ENCODE measurements at places on chromosomes 3 and 15. TPM values are rescaled to one million over a fixed set of nuclear protein-coding genes. Genes with fewer than 3 reads are reported as not detected.

PRRT3 gene
- 6.2 TPM for total RNA-seq

ATXN7 gene
- total RNA-seq = 56.2 TPM

SLC35G2 gene
- total RNA-seq = 0.34 TPM

SPESP1 gene
- total RNA-seq = 0.64 TPM

GOLIM4 gene
- 4.4 TPM for total RNA-seq

ALDH1L1 gene
- not detected for total RNA-seq

SLC22A14 gene
- total RNA-seq = not detected

PPIP5K1 gene
- total RNA-seq = 55.7 TPM

ATP8B4 gene
- total RNA-seq = 22.5 TPM

FEZF2 gene
- not detected for total RNA-seq

SYNM gene
- 0.68 TPM for total RNA-seq

REC114 gene
- not detected for total RNA-seq

DCLK3 gene
- not detected for total RNA-seq

GOLGA6B gene
- total RNA-seq = not detected

GOLGA8S gene
- total RNA-seq = 0.80 TPM

EPHA6 gene
- total RNA-seq = 0.07 TPM

DNAH12 gene
- total RNA-seq = 0.14 TPM

LRTM1 gene
- not detected for total RNA-seq

UBA3 gene
- total RNA-seq = 114 TPM

ARL6 gene
- total RNA-seq = 4.8 TPM

ITIH1 gene
- total RNA-seq = not detected

MTFMT gene
- 13.3 TPM for total RNA-seq
